Psoas muscle (tissue), 8 donors: ENCODE measurements at places on chromosomes 4 and X. TPM values are rescaled to one million over a fixed set of nuclear protein-coding genes. Genes with fewer than 3 reads are reported as not detected.

DNA sequence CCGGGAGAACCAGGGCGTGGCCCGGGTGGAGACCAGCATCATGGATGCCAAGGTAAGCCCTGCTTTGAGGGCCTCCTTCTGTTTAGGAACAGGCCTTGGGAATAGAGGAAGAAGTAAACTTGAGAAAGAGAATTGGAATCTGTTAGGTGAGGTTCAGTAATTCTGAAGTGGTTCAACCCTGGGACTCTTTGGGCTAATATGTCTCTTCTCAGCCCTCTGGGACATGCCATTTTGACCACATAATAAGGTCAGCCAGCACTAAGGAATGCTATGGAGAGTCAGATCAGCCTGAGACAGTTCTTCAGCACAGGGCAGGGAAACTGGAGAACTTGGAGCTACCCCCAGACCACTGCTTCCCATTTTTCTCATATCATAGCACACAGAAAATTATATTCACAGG lies 63.3 kb upstream of the PRPS1 start:
- H3K4me3 ChIP-seq: no peak overlapping the region
- H3K36me3 ChIP-seq: no peaks in the 10 kb centered on the region
- no peak for DNase-seq
- H3K27ac ChIP-seq: no peak overlapping the region
- H3K27me3 ChIP-seq: no peaks in the 10 kb centered on the region

DNA sequence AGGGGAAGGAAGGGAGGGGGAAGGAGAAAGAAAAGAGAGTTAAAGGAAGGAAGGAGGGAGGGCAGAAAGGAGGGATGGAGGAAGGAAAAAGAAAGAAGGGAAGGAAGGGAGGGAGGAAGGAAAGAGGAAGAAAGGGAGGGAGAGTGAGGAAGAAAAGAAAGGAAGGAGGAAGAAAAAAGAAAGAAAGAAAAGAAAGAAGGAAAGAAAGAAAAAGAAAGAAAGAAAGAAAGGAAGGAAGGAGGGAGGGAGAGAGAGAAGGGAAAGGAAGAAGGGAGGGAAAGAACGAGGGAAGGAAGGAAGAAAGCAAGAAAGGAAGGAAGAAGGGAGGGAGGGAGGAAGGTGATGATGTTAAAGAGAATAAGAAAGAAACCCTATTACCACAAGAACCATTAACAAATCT lies 150.6 kb downstream of the MXRA5 start:
- no peaks in the 10 kb centered on the region for H3K27me3 ChIP-seq
- no peak for DNase-seq
- H3K4me1 ChIP-seq: no peaks in the 10 kb centered on the region
- no peak overlapping the region for H3K4me3 ChIP-seq
- H3K27ac ChIP-seq: no peak overlapping the region

DNA sequence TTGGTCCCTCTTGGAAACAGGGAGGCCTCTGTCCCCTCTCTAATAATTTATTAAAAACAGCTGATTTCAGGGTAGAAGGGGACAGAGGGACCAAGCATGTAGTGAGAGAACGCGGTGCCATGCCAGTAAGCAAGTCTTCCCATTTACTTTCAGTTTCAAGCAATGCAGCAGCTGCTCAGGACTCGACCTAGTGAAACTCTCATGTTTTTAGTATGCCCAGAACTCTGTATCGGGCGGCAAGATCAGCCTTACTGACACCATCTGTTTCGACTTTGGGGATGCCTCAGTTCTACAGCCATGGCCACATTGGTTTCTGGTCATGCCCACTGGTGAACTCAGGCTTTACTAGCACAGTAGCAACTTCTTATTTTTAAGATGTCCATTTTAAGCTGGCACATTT lies 40.6 kb downstream of the ZNF81 start:
- no peaks in the 10 kb centered on the region for H3K4me1 ChIP-seq
- H3K27ac ChIP-seq: no peak overlapping the region
- no peak overlapping the region for H3K4me3 ChIP-seq
- no peaks in the 10 kb centered on the region for H3K27me3 ChIP-seq
- no peak for DNase-seq
- H3K36me3 ChIP-seq: peaks cover 5% of the 10 kb centered on the region

DNA sequence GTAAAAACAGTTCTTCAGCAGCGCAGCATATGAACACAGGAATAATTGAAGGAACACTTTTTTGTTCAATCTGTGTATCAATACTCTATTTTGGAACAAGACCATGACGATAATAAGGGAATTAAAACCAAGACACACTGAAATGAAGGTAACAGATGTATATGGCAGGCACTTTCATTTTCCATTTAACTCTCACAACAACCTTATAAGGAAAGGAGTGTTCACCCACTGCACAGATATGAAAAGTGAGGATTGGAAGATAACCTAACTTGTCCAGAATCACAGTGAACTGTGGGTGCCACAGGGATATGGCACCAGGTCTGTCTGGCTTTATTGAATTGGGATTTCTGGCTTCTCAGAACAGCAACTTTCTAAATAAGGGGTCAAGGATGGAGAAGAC lies 153.3 kb downstream of the MID1IP1 start:
- no peak for DNase-seq
- H3K27ac ChIP-seq: no peak overlapping the region
- H3K4me1 ChIP-seq: no peaks in the 10 kb centered on the region
- no peaks in the 10 kb centered on the region for H3K27me3 ChIP-seq

DNA sequence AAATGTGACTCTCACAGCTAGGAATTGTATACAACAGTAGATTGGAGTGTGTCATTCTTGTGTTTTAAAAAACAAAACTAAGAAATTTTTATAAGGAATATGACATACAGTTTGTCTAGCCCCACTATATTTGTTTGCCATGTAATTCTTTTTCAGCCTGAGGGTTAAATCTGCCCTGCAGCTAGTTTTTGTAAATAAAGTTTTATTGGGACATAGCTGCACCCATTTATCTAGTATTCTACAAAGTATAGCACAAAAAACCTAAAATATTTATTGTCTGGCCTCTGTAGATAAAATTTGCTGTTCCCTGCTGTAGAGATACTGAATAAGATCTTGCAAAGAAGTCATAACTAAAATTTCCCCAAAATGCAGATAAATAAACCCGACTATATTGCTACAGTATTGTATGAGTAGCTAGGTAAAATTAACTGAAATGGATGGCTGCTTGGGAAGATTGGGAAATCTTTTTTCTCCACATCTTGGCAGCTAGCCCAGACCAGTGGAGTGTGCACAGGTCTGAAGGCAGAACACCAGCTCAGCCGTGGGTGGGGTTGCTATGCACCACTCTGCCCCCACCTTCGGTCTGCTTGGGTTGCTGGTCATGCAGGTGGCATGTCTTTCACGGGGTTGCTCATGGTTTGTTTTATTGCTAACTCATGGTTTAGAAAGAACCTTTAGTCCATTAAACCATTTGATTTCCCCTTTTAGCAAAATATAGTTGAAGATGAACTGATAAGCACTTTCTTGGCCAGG lies 127.9 kb downstream of the KLHL8 start:
- peak overlapping the region; percentile 81 for H3K27ac ChIP-seq
- H3K4me3 ChIP-seq: no peak overlapping the region
- H3K27me3 ChIP-seq: no peaks in the 10 kb centered on the region
- peaks cover 43% of the 10 kb centered on the region for H3K36me3 ChIP-seq
- peaks cover 42% of the 10 kb centered on the region for H3K4me1 ChIP-seq

Gene CT45A3
- total RNA-seq: not detected

- H3K36me3 ChIP-seq: peaks cover 4% of the 10 kb centered on the region
- peaks cover 12% of the 10 kb centered on the region for H3K4me1 ChIP-seq
- DNase-seq: no peak
These were observed 839 bp downstream of the QDPR start for GRCh38 chr4:17511051-17511450.

- H3K4me3 ChIP-seq: no peak overlapping the region
- no peaks in the 10 kb centered on the region for H3K36me3 ChIP-seq
- H3K27me3 ChIP-seq: no peaks in the 10 kb centered on the region
- no peaks in the 10 kb centered on the region for H3K4me1 ChIP-seq
- no peak overlapping the region for H3K27ac ChIP-seq
- DNase-seq: no peak
These were observed 49.4 kb upstream of the PRR32 start for GRCh38 chrX:126770179-126770578.

Gene LUZP4
- total RNA-seq: not detected

DNA sequence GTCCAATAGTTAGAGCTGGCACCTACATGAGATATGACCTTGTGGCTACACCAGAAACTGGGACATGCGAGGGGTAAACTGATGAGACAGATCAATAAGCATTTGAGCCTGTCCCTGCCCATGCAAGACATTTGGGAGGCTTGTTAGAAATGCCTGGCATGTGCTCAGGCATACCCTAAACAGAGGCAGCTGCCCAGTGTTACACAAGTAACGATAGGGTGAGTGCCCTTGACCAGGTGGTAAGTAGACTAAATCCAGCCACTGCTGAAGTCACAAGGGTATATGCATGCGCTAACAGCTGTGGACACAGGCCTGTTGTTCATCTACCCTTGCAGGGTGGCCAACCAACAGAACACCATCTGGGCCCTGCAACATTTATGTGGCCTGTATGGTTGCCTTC lies 56.1 kb upstream of the CCDC149 start:
- no peaks in the 10 kb centered on the region for H3K27me3 ChIP-seq
- DNase-seq: no peak
- H3K4me3 ChIP-seq: no peak overlapping the region
- no peaks in the 10 kb centered on the region for H3K36me3 ChIP-seq

DNA sequence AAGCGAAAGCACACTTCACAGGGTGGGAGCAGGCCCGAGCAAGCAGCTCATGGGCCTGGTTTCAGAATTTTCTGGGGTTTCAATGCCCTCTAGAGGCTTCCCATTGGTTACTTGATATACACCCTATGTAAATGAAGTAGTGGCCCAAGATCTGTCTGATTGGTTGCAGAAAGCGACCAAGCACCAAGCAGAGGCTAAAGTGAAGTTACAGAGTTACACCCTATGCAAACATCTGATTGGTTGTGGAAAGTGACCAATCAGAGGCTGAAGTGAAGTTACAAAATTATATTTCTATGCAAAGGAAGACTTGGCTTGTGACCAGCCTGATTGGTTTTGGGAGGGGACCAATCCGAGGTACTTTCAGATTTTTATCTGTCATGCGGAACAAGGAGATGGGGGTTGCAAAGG lies 8.2 kb downstream of the FHIP1A start:
- no peaks in the 10 kb centered on the region for H3K27me3 ChIP-seq
- no peak overlapping the region for H3K27ac ChIP-seq
- H3K36me3 ChIP-seq: no peaks in the 10 kb centered on the region
- peaks cover 50% of the 10 kb centered on the region for H3K4me1 ChIP-seq

DNA sequence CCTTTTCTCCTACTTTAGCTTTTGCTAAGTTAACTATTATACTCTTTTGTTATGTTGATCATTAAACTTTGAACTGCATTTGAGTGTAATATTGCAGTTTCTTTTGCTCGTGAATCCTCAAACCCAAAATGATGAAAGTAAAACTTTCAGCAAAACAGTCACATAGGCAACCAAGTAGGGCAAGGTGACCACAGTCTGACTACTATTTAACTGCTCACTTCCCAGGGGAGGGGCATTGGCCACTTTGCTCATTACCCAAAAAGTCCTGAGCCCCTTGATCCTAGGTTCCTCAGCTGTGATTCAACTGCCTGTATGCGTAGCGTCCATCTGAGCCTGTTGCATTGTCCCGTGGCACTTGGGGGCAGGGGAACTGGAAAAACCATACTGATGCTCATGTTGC lies 17.0 kb downstream of the RBMX2 start:
- no peak overlapping the region for H3K27ac ChIP-seq
- no peaks in the 10 kb centered on the region for H3K27me3 ChIP-seq
- peaks cover 5% of the 10 kb centered on the region for H3K36me3 ChIP-seq
- DNase-seq: no peak

- no peak overlapping the region for H3K4me3 ChIP-seq
- no peak overlapping the region for H3K27ac ChIP-seq
- H3K4me1 ChIP-seq: no peaks in the 10 kb centered on the region
- H3K36me3 ChIP-seq: no peaks in the 10 kb centered on the region
- DNase-seq: no peak
- H3K27me3 ChIP-seq: no peaks in the 10 kb centered on the region
These were observed 39.7 kb upstream of the DCLK2 start for GRCh38 chr4:150038335-150039076.

Gene NPNT
- 10.7 TPM for total RNA-seq

Gene MYOZ2
- 339 TPM for total RNA-seq

DNA sequence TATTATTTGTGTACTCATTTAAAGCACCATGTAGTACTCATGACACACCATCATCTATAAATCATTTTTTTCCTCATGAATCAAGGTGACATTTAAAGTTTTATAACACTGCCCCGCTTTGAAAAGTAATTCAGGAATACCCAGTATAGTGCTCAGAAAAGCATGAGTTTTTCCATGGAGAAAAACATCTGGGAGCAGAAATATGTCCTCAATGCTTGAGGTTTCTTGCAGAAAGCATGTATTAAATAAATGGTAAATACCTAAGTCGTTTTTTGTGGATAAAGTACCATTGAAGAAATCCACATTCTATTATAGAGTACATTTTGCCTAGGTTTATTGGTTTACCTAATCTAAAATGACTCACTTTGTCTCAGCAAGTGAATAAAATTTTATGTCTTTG lies 66.2 kb downstream of the UBA6 start:
- H3K27ac ChIP-seq: no peak overlapping the region
- no peak for DNase-seq
- peaks cover 69% of the 10 kb centered on the region for H3K36me3 ChIP-seq
- H3K27me3 ChIP-seq: no peaks in the 10 kb centered on the region
- no peak overlapping the region for H3K4me3 ChIP-seq

Gene TTC29
- total RNA-seq: not detected
